C1 segment of cervical spinal cord (tissue), 14 donors: ENCODE measurements at places on chromosomes 6 and 20.

- DNase-seq, result no peak
These were observed 24.7 kb upstream of the CCN6 start for GRCh38 chr6:112029045-112029822.

DNA sequence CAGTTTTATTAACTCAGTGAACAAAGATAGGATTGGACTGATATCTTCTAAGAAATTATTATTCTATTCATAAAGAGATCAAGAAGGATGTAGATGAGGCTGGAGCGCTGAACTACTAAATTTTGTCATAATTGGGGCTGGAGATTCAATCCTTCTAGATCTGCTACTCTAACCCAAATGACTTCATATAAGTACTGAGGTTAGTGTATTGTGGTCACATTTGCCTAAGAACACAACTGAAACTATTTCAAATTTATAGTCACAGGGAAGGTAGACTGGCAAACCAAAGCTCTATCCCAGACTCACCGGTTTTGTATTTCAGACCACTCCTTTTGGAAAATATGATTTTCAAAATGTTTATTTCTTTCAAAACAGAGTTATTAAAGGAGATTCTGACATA, 96.7 kb downstream of the BMP5 start:
- no peak for DNase-seq

DNA sequence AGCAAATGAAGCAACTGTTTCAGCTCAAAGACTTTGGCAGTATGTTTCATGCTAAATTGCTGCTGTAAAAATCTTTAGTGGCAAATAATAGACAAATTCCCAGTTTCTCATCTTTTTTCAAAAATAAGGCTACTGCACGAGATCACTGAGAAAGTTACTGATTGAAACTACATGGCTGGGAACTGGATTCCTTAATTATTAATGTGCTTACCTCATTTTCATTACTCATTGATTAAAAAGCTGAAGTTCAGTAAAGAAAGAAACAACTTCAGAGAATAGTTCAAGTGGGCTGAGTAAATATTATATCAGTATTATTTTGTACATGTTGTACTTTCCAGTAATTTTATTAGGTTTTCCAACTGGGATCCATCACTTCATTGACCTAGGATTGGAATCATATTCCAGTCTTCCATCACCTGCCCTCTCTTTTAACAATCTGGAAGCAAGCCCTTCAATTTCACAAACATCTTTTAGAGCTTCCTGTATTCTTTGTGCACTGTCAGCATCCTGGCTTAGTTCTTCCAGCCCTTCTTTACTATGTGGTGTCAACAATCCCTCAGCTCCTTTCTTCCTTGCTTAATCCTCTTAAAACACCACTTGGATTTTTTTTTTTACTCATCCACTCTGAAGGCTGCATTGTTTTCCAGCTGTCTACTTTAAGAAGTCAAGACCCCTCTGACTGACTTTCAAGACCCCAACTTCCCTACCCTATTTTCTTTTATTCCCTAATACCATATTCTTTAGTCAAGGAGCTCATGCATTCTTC, 4.3 kb downstream of the MEI4 start:
- DNase-seq, result no peak

DNA sequence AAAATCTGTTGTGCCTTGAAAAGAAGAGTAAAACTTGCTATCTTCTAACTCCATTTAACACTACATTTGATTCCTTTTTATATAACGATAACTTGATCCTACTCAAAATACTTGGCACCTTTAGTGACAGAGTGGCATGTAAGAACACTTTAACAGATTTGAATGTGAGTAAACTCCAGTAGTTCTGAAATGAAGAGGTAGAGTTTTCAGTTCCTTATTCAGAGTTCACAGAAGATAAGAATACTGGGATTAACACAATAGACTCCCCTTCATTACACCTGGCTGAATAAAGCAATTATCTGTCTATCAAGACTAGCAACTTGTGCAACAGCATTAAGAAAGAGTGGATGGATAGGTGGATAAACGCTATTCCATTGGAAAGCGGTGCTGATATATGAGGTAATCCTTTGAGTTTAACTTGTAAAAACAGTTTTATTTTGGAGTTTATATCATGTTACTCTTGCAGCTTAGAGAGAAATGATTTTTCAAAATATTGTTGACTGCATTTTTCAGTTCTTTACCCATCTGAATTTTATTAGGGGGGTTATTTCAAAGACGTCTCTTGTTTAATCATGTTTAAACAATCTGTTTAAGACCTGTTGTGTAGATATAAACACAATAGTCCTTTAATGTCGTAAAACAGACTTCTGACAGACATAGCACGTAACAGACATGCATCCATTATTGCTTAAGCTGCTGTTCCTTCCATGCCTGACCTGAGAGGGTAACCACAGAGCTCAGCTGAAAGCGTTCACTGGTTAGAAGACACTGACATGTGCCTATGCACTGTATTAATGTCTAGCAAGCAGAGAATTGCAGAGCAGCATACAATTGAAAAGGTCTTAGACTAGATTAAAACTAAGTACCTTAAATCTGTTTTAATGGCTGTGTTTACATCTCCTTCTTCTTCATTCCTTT, 102.4 kb upstream of the SUPT3H start:
- no peak for DNase-seq

DNA sequence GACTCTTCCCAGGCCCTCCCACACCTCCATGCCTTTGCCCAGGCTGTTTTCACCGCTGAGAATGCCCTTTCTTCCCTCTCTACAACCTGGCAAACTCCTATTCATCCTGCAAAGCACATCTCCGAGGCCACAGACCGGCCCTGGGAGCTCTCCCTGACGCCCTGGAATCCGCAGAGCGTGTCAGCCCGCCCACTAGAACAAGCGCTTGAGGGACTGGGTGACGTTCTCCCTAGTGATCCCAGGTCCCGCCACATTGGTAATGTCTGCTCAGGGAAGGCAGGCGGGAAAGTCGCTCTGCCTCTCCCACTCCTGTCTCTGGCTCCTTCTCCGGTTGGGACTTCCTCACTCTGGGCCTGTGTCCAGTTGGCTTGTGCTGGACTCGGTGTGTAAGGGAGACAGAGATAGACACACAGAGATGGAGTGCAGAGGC, 61.6 kb downstream of the SRC start:
- DNase-seq, result no peak

DNA sequence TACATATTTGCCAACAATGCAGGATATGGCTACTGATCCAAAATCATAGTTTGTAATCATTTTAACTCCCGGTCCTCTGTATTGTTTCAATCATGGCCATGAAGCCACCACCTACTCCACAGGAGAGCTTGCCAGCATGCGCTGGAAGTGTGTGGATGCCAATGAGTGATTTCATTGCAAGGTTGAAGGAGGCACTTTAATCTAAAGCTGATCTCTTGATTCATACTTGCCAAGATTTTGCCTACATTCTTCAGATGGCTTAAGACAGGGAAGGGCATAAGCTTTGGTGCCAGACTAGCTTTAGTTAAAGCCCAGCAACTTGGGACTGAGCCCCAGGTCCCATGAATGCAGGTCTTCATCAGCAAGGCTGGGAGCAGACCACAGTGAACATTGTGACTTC, 58.8 kb downstream of the TPD52L1 start:
- no peak for DNase-seq

DNA sequence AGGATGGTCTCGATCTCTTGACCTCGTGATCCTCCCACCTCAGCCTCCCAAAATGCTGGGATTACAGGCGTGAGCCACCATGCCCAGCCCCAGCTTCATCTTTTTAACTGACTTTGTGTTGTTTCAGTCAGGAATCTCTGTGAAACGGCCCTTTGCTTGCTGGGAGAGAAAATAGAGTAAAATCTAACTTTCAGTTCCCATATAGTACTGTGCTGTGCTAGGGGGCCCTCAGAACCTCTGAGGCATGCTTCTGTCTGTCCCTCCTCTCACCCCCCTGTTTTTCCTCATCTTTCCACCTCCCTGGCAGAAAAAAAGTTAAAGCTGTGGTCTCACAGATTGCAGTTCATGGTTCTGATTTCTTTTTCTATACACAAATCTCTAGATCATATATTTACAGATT, 48.4 kb downstream of the LRP11 start:
- no peak for DNase-seq

GRCh38 chr6:154622618-154623336, 110.4 kb upstream of the SCAF8 start:
- DNase-seq, result no peak

- no peak for DNase-seq
These were observed 53.0 kb downstream of the SASH1 start for GRCh38 chr6:148395583-148396101.

DNA sequence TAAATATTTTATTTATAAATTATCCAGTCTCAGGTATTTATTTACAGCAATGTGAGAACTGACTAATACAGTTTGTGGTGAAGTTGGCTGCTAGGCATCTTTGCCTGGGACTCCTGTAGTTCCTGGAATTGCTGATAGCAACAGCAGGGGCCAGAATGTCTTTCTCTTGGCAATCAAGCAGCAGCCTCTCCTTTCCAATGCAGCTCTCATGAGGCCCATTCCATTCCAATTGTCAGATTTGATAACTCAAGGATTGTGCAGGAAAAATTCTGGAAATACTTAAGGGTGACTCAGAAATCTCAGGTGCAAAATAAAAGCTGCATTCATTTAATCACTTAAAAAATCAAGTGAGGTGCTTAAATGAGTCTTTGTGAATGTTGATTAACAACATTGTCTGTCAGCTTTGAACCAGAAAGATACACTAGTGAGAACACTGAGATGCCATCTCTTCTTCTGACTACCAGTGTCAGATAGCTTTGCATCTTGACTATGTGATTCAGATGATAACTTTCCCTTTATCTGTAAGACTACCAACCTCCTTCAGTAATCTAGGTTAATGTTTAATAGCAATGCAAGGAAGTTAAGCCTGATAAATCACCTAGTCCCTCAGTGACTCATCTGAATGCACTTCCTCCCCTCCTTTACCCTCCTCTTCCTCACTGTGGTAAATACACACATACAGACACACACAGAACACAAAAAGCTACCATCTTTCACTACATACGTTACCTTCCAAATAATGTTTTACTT, 32.1 kb upstream of the COL21A1 start:
- no peak for DNase-seq

- DNase-seq, result no peak
These were observed 82.0 kb downstream of the PPP1R14C start for GRCh38 chr6:150224820-150225219.

- DNase-seq, result no peak
These were observed 43.9 kb upstream of the EEF1A1 start for GRCh38 chr6:73564578-73565345.

- no peak for DNase-seq
These were observed 244.4 kb upstream of the TCF21 start for GRCh38 chr6:133644548-133644891.

- no peak for DNase-seq
These were observed 13.5 kb downstream of the KCNK17 start for GRCh38 chr6:39300739-39301138.

DNA sequence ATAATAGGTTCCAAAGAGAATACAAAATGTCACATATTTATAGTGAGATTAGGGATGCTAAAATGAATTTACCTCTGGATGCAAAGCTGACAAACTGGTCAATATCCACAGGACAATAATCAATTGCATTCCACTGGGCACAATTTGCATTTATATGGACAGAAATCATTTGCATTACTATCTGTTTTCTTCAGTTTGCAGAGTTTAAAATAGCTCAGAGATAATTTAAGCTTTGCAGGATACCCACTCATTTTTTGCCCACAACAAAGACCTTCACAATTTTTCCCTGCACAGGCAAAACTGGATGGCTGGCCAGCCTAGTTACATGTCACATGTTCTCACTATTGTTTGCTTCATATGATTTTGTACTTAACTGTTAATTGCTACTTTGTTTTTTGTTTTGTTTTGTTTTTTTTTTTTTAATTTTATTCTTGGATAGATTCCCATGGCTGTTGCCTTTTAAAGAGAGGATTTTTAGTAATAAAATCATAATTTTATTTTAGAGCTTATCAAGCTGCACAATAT, 483.5 kb downstream of the UTRN start:
- no peak for DNase-seq

DNA sequence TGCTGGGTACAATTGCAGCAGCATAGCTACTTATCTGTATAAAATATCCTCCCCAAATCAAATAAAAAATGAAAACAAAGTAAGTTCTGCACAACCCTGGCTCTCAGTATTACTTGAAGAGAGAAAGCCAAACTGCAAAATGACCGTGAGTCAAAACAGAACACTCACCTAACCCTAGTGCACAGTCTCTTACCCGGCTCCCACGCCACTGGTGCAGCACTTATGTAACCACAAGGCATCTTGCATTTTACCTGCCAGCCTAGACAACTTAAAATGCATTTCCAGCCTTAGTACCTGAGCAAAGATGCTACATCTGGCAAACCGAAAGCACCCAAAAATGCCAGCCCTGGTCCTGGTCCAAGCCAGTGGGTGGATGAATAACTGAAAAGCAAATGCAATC, 12.4 kb upstream of the SIRPB1 start:
- DNase-seq, result no peak

- DNase-seq, result no peak
These were observed 17.7 kb downstream of the C20orf203 start for GRCh38 chr20:32655903-32656512.

DNA sequence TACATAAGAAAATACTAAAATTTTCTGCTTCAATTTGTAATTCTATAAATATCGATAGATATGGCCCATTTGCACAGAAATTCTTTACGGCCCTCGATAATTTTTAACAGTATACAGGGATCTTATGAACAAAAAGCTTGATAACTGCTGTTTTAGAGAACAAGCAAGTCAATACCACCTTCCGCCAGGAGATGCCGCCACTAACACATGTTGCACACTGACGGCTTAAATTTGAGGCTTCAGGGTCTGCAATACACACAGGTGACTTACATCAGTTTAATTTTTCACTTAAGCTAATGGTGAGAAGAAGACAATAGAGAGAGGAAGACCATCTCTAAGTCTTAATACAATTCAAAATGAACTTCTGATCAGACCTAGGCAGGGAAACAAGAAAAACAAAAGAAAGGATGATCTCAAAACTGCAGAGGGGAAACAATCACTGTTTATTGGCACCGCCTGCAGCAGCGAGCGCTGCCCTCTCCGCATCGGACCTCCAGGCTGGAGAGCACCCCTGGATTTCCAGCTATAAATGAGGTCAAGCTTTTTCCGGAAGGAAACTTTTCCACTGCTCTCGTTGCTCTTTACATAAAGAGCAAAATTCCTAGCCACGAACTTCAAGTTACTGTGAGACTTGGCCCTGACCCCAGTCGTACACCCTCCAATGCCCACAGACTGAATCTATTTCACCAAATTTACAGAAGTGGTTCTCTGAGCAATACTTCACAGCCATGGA, 53.9 kb downstream of the OTOR start:
- DNase-seq, result no peak

- no peak for DNase-seq
These were observed 60.1 kb upstream of the LRRC1 start for GRCh38 chr6:53734473-53735299.
